ENCODE measurements at places on chromosomes 11 and 22.
A peak's percentile ranks its signal among the peaks of the same experiment; 100 is the strongest.

GRCh38 chr11:124670732-124671131, 2.8 kb downstream of the SIAE start:
- peak; percentile 18 for DNase-seq

GRCh38 chr11:115724666-115725065, 220.5 kb upstream of the CADM1 start:
- no peak for DNase-seq

DNA sequence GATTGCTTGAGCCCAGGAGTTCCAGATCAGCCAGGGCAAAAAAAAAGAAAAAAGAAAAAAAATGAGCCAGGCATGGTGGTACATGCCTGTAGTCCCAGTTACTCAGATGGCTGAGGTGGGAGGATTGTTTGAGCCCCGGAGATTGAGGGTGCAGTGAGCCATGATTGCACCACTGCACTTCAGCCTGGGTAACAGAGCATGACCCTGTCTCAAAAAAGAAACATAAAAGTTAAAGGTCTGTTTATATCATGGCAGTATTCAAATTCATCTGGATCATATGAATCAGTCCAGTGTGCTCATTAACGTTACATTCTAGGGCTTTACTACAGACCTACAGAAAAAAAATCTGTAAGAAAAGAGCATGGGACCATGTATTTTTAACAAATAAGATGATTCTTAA, 13.9 kb downstream of the HSD17B12 start:
- DNase-seq: no peak

- DNase-seq: peak; percentile 2
Measured at GRCh38 chr11:130478204-130478701, 29.8 kb downstream of the ADAMTS15 start.

GRCh38 chr11:76023236-76024068, 182.8 kb downstream of the WNT11 start:
- no peak for DNase-seq

DNA sequence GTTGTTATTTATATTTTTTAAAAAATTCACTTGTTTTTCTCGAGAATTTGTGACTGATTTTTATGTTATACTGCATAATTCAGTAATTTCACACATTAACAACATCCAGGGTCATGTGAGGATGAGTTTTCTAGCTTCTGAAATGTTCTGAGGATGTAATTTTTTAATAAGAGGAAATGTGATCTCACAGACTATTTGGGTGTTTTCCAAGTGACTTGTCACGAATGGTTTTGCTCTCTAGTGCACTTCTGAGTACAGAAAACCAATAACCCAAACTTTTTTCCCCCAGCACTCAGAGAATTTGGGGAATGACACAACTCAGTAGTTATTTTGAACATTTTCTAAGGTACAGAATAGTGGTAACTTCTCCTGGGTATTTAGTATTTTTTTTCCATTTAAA, 821.1 kb upstream of the ARHGAP42 start:
- no peak for DNase-seq

DNA sequence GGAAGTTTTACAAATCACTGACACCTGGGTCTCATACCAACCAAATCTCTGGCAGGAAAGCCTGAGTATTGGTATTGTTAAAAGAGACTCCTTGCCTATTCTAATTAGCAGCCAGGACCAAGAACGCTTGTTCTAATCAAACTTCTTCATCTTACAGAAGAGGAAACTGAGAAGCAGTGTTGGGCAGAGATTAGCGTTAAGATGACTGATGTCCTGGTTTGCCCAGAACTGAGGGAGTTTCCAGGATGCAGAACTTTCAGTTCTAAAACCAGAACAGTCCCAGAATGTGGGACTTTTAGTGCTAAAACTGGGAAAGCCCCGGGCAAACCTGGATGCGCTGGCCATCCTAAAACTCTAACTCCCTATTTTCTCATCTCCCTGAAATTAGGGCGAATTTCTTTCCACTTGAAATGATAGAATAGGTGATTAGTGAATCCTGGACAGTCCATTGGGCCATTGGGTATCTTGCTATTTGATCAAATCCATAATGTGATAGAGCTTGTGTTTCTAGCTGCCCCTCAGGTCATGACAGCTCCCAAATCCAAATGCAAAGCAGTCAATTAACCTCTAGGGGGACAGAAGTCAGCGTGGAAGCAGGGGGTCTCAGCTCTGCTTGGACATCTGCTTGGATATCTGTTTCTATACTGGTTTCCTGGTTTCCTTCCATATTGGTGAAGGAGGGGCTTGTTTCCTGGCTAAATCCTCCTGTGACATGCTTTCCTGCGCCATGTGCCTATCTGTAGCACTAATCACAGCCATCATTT, 16.0 kb upstream of the TMPRSS13 start:
- no peak for DNase-seq

DNA sequence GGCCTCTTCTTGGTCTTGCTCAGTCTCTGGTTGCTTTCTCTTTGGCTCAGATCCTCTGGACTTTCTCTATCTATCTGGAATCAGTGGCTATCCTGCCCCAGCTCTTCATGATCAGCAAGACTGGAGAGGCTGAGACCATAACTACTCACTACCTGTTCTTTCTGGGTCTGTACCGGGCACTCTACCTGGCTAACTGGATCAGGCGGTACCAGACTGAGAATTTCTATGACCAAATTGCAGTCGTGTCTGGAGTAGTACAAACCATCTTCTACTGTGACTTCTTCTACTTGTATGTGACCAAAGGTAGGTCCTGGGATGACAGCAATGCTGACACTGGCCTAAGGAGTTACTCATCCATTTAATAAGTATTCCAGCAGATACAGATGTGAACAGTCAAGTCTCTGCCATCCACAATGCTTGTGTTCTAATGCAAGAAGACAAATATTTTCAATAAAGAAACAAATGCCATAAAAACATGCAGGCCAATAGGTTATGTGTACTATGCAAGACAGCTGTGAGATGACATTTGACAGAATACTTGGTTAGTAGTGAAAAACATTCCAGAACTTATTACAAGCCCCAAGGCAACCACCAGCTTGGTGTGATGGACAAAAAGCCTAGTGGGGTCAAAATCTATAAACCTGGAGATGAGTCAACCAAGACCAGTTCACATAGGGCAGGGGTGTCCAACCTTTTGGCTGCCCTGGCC, 13.4 kb downstream of the KDELR3 start:
- no peak for DNase-seq

- DNase-seq: peak; percentile 43
Measured at GRCh38 chr22:38873469-38874411, 1.7 kb upstream of the CBX6 start.

- peak; percentile 6 for DNase-seq
Measured at GRCh38 chr22:49300951-49301397, 526.7 kb downstream of the BRD1 start.

DNA sequence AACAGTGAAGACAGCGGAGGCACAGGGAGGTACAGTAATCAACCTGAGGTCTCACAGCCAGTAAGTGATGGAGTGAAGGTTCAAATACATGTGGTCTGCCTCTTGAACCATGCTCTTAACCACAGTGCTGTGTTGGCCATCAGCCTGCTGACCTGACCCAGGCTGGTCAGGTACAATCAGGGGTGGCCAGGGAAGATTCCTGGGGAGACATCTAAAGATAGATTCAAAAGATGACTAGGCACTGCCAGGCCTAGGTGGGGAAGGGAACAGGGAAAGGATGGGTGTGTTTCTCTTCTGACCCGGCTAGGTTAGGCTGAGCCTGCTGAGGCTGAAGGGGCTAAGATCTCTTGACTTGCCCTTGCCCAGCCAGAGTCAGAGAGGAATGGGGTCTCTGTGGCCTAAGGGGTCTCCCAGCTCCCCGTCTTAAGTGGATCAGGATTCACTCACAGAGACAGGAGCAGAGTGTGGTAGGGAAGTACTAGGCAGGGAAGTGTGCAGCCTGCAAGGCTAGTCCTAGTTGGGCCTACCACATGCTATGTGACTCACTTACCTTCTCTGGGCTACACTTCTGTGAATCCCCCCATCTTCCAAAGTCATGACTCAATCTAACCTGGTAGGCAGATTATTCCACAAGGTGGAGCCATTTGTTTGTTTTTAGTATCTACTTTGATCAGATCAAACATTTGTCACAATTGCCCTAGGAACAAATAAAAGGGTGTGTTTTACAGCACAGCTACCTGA, 10.4 kb upstream of the SREBF2 start:
- DNase-seq: no peak
